ENCODE measurements at places on chromosomes 1 and 21.

- DNase-seq, result no peak
Measured at GRCh38 chr1:2501820-2502119, 24.6 kb downstream of the PANK4 start.

DNA sequence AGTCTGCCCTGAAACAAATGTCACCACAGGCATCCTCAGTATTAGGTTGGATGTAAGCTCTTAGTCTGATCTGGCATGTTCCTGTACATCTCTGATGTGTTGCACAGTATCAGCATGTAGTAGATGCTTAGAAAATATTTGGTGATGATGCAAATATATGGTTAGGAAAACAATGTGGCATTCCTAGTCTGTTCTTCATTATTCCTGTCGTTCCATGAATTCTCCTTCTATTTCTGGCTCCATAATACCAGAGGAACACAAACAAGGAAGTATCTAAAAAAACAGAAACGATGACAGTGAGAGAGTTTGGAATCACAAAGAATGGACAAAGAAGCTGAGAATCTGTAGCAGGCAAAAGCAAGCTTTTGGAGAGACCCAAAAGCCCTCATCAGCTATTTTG, 236.6 kb downstream of the HHAT start:
- DNase-seq, result no peak

- DNase-seq, result no peak
Measured at GRCh38 chr21:32599091-32599490, 13.1 kb downstream of the CFAP298 start.

GRCh38 chr1:63946866-63947491, 173.2 kb downstream of the ROR1 start:
- DNase-seq, result peak; percentile 89

- no peak for DNase-seq
Measured at GRCh38 chr21:25583370-25584130, 23.7 kb downstream of the MRPL39 start.

- DNase-seq, result no peak
Measured at GRCh38 chr1:198534548-198535418, 5.7 kb downstream of the ATP6V1G3 start.

DNA sequence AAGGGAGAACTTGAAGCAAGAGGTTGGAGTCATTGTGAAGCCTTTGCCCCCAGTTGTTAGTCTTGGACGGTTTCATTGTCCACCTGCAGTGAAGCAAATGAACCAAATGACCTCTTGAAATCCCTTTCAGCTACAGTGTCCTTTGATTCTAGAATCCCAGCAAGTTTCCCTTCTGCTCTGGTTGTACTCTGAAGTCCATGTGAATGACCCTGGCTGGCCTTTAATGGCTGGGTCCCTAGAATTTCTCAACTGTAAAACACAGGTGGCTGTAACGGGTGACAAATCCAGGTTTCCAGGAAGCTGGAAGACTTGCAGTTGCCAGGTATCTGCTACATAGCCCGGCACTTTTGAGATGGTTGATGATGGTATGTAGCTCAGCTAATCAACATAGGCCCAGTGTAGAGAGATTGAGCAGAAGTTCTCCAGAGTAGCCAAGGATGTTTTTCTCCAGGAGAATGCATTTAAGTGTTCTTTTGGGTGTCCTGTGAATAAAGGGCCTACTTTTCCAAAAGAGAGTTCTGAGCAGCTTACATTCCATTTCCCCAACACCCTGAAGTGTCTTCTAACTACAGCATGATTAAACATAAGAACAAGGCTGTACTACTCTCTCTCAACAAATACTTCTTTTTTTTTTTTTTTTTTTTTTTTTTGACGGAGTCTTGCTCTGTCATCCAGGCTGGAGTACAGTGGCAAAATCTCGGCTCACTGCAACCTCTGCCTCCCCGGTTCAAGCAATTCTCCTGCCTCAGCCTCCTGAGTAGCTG, 17.6 kb upstream of the SLC30A1 start:
- no peak for DNase-seq

- peak; percentile 78 for DNase-seq
Measured at GRCh38 chr1:182149411-182149965, 88.0 kb upstream of the ZNF648 start.

GRCh38 chr1:244822878-244823277, 12.6 kb upstream of the COX20 start:
- no peak for DNase-seq

DNA sequence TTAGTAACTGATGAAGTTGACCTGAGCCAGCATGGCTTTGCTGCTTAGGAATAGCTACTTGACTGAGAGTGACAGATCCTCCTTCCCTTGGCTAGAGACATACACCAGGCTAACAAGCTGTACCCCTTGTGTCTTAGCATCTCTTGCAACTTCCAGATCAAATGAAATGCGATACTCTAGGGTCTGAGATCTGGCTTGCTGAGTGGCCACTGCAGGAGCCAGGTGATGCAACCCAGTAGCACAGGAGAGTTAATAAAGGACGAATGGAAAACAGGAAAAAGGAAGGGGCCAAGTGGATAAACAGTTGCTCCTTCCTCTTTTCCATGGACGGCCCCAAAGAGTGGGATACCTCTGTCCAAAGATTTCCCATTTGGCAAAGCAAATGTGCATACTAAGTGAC, 38.2 kb downstream of the ASTN1 start:
- no peak for DNase-seq

GRCh38 chr1:220702733-220703270, 12.6 kb downstream of the C1orf115 start:
- peak; percentile 30 for DNase-seq

DNA sequence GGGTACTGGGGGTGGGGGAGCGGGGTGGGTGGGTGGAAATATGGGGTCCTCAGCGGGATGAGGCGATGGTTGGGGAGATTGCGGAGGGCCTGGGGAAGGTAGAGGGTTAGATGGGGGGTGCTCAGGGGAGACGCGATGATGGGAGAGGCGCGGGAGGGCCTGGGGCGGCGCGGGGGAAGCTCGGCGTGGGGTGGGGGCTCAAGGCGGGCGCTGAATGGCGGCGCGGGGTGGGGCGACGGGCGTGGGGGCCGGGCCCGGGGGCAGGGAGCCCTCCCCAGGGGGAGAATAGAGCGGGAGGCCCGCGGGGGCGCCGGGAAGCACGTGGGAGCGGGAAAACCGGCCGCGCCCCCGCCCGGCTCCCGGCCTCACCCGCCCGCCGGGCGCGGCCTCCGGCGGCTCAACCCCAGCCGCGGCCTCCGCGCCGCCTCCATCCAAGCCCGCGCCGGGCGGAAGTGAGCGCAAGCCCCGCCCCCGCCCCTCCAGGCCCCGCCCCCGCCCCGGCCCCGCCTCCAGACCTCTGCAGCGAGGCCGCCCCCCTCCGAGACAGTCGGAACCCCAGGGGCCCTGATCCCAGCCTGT, at the start of gene FAAP20:
TSS of gene FAAP20 (minus strand) at position 454 of the 579 bp plus-strand sequence. CDS start at position 431, 23 bp downstream.
- DNase-seq, result peak; percentile 90

- DNase-seq, result peak; percentile 59
Measured at GRCh38 chr21:28089599-28090441, 902.9 kb downstream of the LTN1 start.

DNA sequence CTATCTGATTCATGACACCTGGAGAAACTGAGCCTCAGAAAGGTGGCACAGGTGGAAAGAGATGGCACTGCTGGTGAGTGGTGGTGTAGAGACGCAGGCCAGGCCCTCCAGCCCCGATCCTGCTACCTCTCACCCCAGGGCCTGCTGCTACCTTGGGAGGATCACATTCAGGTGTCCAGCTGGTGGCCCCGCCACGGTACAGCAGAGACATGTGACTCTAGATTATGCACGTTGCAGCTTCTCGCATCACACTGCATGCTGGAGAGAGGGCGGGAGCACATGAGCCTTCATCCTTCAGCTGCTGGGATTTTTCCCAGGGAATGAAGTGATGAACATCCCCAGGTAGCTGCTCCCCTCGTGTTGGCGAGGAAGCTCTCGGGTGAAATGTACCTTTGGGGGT, 32.9 kb downstream of the KAZN start:
- no peak for DNase-seq

DNA sequence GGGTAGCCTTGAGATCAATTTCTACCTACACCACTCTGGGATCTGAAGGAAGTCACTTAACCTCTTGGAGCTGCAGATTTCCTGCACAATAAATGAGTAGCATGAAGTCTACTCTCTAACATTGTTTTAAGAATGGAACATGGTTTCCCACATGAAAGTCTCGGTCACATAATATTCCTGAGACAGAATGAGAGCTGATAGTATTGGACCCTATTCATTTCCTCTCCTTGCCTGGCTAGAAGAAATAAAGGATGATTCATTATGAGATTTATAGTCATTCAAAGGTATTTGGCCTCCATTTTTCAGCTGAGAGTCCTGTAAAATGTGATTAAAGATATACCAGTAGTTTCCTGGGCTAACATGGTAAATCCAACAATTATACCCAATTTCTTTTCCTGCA, 56.7 kb downstream of the ARHGAP29 start:
- no peak for DNase-seq

- DNase-seq, result no peak
Measured at GRCh38 chr1:228287541-228288425, 79.9 kb downstream of the OBSCN start.

DNA sequence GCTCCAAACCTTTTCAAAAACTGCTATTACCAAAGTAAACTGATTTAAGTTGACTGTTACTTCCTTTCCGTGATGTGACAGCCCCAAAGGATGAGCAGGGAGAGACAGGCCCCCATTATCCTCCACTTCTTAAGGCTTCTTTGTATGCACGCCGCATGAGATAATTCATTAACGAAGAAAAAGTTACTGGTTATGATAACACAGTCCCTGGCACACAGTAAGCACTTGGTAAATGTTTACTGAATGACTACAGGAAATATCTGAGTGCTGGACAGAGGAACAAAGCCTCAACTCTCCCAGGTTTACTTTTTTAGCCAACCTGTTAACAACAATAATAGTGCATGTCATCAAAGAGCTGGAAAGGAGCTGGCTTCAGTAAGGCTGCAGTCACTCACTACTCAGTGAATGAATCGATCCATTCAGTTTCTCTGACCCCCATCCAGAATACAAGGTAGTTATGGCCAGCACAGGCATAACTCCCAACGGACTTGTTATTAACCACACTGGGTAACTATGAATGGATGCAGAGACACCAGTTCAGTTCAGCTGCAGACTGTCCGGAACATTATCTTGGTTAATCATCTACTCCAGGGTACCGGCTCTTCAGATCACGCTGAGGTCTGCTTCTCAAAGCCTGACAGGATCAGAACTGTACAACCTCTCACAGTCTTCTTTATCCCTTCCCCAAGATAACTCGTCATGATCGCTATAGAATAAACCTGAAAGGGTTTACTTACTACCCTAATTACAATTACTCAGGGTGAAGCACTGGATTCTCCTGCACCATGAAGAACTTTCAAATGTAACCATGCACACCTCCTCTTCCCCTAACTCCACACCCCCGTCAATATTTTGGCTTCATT, 58.3 kb downstream of the TGFBR3 start:
- no peak for DNase-seq

DNA sequence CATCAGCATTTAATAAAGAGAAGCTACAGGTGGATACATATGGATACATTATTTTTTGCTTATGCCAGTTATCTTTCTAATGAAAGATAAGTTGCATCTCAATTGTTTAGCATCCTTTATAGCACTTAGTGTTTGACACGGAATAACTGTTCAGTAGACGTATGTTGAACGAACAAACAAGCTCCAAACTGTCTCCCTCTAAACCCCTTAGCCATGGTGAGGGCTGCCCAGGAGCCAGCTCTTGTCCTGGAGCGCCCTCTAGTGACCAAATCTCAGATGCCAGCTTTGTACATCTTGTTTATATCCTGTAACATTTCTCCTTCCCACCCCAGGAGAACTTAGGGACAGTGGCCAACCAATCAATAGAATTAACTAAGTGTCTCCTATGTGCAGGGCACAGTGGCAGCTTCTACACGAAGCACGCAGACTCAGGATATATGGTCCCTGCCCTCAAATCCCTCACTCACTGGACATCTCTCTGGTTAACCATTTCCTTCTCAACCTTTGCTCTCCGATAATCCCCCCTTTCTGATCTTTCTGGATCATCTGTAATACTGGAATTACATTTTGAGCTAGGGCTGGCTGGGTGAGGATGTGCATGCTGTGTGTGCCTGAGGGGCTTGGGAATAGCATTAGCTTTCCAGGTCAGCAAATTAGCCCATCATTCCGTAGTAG, 22.9 kb downstream of the KCNA10 start:
- DNase-seq, result peak; percentile 87

- no peak for DNase-seq
Measured at GRCh38 chr1:167344112-167344511, 123.4 kb downstream of the POU2F1 start.

DNA sequence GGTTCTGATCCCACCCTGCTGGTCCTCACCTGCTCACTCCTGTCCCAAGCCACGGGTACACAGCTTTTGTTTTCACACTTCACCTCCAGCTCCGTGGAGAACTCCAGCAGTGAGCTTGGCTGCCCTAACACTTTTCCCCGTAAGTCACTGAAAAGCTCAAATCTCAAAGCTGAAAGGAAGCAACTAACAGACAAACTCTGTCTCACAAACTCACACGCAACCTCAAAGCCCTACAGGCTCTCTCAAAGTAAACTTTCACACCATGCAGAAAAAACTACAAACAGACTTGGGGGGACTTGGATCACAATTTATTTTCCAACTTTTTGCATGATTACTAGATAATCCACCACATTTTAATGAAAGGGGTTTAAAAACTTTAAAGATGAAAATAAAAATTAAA, 88.3 kb downstream of the AK5 start:
- no peak for DNase-seq

DNA sequence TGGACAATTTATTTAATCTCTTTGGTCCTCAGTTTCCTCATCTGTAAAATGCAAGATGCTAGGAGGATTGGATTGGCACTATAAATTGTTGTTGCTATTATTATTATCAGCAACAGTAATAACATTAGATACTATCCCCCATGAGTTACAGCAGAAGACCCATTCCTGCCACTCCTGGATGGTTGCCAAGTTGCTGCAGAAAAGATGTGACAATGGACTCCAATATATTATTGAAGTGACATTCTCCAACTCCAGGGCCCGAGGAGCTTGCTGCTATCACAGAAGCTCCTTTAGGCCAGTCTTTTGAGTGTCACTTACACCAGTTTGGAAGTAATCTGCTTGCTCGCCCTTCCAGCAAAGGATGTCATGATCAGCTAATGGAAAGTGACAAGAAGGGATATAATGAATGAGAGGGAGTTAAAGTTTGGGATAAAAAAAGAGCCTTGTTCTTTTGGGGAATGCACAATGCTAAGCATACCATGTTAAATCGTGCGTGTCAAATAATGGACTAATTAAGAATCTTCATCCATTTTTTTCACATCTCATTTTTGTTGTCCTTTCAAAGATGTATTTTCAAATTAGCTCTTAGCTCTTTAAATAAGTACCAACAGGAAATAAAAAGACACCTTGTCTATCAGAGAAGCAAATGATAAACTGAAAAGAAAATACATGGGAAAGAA, 19.5 kb upstream of the PROX1 start:
- no peak for DNase-seq

GRCh38 chr1:10958614-10959013, 53.8 kb upstream of the TARDBP start:
- no peak for DNase-seq

DNA sequence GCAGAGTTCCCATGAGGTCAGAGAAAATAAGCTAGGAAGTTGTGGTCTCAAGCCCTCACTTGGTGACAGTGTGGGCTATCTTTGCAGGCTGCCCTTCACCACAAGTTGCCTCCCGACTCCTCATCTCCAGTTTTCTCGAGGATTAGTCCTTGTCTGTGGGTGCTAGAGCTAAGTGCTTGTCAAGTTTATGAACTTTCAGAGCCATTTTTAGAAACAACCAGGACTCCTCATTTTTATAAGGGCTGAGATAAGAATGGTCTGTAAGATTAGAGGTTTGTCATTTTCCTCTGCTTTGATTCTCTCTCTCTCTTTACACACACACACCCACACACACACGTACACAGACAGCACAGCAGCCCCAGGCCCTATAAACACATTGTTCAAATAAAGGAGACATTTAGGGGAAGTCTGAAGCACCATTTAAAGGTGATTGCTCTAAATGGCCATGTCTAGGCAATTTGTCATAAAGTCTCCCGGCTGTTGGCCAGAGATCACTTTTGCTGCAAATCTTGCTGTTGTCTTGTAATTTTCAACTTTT, 127.2 kb downstream of the LACTBL1 start:
- DNase-seq, result no peak
